Activated T-helper 1 cell treated with anti-CD3 and anti-CD28 coated beads, Interleukin-2, amount 50 U/mL, for 16 hours (primary cell): ENCODE measurements at places on chromosomes 3 and 15.

GRCh38 chr15:88744548-88745020 is 58.7 kb upstream of the ACAN start:
- no peak for DNase-seq

- DNase-seq, result no peak
Observed at GRCh38 chr3:187769771-187770170, 24.5 kb upstream of the BCL6 start.

DNA sequence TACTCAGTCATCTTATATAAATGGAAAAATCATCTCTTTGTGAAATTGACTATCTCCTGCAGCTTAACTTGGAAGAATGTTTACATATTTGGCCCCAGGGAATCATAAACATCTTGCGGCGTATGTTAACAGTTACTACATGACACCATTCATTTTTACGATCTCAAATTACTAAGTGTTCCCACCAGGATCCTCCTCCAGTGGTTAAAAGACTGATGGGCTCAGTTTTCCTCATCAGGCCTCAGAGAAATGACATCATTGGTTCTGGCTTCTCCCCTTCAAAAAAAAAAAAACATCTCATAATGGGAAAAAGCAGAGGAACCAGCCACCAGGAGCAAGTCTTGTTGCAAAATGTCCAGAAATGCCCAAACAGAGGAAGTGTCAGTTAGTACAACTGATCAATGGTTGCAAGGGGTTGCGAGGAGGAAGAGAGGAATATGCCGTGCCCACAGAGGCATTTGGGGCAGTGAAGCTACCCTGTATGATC is 70.5 kb upstream of the LIPC start:
- no peak for DNase-seq

GRCh38 chr15:20356444-20356910 is 185.1 kb downstream of the GOLGA6L6 start:
- peak; percentile 72 for DNase-seq

DNA sequence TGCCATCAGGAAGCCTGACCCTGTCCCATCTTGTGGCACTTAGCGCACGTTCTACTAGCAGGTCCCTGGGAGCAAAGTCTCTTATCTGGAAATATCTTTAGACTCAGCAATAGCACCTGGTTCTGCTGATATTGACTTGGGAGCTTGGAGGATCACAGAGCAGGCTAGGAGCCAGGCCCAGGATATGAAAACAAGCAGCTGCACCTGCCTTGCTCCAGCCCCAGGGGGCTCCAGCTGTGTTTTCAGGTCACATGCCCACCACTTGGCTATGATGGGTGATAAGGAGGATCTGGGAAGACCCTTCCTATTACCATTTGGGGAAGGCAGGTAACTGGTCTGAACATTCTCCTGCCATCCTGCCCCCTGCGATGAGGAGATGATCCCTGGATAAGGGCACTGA is 87.8 kb downstream of the C3orf70 start:
- DNase-seq, result no peak

DNA sequence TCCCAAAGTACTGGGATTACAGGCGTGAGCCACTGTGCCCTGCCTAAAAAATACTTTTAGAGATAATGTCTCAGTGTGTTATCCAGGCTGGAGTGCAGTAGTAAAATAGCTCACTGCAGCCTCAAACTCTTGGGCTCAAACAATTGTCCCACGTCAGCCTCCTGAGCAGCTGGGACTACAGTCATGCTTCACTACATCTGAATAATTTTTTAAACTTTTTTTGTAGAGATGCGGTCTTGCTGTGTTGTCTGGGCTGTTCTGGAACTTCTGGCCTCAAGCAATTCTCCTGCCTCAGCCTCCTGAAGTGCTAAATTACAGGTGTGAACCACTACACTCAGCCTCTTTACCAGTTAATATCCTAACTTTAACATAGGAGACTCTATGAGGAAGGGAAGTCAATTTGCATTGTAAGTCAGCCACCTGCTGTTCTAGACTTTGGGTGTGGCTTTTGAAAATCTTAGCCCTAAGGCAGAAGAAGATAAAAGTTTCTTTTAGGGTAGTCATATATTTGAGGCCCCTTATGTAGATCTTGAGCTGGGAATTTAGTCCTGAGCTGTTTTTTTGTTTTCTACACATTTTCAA is 78.2 kb upstream of the RASGRP1 start:
- no peak for DNase-seq

DNA sequence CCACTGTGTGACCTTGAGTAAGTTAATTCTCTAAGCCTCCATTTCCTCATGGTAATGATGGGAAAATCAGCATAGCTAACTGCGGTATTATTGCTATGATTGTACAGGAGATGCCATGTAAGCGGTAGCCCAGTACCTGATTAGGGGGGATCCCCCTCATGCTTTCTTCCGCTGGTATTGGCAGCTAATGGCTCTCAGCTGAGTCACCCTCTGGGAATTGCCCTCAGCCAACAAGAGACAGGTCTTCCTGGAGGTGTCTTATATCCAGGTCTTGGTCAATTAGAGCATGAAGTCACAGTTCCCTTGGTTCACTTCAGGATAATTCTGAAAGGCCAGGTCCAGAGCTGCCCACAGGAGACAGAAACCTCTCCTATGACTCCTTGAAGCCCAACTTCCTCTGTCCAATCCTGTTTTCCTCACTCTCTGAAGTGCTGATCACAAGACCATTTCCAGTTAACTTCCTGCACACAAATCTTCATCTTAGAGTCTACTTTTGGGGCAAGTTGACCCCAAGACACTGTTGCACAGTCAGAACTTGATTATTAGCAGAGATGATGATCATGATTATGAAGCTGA is 724.7 kb upstream of the ZNF385D start:
- no peak for DNase-seq

- DNase-seq, result no peak
Observed at GRCh38 chr3:126156468-126156867, 23.9 kb downstream of the ALDH1L1 start.

- DNase-seq, result no peak
Observed at GRCh38 chr3:143314251-143315093, 194.9 kb downstream of the CHST2 start.

DNA sequence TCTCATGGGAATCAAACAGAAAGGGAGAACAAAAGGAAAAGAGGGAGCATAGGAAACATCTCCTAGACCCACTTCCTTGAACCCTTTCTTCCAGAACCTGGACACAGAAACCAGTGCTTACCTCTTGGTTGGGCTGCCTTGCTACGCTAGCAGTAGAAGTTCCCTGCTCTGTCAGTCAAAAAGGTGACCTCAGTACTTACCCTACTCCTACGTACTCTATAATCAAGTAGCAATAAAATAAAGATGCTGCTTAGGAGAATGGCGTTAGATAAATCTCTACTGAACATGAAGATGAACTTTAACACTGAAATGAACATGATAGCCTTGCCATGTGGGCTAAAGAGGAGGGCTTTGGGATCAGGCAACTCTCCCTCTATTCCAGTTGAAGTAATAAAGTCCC is 7.4 kb downstream of the VEPH1 start:
- no peak for DNase-seq

- no peak for DNase-seq
Observed at GRCh38 chr15:60376677-60377095, 21.1 kb downstream of the ANXA2 start.

DNA sequence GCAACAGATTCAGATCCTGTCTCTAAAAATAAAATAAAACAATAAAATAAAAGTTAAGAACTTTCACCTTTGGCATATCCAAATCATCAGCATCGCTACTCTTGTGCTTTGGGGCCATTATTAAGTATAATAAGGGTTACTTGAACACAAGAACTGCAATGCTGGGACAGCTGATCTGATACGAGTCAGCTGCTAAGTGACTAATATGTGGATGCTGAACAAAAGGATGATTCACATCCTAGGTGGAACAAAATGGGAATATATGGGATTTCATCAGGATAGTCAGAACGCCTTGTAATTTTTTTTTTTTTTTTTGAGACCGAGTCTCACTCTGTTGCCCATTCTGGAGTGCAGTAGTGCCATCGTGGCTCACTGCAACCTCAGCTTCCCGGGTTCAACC is 29.7 kb downstream of the BUB1B start:
- DNase-seq, result no peak

GRCh38 chr15:94917068-94917467 is 685.7 kb downstream of the MCTP2 start:
- no peak for DNase-seq

GRCh38 chr3:158350971-158351370 is 220.0 kb upstream of the MLF1 start:
- no peak for DNase-seq

DNA sequence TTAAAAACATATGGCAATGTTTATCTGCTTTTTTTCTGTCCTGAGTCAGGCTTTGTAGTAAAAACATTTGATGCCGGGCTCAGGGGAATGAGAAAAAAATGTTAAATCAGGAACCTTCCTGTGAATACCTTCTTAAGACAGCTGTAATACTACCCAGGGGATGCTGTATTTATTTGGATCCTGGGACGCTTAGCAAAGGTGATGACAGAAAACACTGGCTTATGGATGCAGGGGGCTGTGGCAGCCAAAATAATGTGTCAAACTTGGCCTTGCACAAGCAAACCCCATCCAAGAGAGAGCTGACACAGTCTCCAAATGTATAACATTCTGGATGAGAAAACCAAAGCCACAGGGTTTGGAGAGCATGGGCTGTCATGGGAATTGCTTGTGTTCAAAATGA is 438.2 kb upstream of the PROK2 start:
- no peak for DNase-seq

DNA sequence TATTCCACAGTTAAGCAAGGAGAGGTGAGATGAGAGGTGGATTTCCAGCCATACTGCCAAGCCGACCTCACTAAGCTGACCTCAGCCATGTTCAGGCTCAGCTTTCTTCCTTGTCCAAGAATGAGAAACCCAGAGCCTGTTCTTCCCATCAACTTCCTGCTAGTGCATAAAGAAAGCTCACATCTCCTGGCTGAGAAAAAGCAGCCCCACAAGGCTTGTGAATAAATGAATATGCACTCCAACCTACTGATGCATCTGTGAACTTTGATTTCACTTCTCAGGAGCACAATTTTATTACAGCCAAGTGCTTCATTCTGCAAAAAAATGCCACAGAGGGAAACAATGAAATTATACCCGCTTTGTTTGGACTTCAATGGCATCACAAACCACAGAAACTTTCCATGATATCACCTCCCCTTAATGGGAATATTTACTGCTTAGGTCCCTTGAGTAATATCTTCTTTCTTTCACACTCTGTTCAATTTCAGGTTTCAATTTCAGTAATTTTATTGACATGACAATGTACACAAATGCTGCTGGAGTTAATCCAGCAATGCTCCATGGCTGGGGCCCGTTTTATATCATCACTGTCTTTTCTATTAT is 437.0 kb upstream of the PPP2R3A start:
- no peak for DNase-seq

DNA sequence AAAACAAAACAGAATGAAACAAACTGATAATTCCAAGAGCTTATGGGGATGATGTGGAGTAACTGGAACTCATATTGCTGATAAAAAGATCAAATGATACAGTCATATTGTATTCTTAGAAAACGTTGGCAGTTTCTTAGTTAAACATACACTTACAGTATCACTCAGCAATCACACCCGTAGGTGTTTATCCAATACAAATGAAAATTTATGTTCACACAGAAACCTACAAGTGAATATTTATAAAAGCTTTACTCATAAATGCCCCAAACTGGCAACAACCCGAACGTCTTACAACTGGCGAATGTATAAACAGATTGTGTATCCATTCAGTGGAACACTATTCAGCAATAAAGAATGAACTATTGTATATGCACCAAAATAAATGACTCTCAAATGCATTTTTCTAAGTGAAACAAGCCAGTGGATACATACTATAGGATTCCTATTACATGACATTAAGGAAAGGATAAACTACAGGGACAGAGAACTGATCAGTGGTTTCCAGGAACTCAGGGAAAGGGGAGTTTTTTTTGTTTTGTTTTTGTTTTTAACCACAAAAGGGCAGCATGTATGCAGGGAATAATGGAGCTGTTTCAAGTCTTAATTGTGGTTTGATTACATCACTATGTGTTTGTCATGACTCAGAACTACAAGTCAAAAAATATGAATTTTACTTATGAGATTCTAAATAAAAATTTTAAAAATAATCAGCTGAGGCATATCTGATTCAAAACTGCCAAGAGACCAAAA is 71.8 kb upstream of the NDUFB4 start:
- DNase-seq, result no peak

DNA sequence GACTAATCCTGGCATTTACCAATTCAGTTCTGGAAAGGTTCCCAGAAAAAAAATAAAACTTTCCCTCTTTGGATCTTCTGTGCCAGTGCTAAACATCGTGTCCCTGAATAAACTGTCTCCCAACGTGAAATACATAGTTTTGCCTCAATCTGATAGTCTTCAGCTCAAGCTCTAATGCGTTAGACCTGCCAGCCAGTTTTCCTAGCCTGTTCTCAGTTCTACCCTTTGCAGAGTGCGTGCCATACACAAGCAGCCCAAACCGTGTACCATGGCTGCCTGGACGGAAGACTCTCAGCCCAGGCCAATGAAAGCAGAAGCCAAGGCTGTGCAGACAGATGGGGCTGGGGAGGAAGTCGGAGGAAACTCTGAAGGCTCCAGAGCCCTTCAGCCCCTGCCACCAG is 11.4 kb upstream of the OCA2 start:
- no peak for DNase-seq

DNA sequence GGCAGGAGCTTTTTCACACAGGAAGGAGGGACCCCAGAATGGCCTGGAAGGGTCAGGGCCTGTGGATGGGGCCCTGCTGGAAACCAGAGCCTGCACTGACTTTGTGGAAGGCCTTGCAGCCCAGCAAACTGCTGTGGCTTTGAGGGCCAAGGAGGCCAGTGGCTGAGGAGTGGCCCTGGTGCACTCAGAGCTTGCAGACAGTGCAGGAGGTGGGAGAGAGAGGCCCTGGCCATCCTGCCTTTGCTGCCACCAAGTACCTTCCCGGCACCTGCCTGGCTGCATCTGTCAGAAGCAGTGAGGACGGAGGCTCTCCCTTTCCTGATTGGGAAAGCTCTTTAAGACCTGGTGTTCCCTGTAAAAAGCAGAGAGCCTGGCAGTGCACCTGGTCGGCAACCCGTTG is 6.4 kb downstream of the PSTPIP1 start:
- DNase-seq, result no peak

DNA sequence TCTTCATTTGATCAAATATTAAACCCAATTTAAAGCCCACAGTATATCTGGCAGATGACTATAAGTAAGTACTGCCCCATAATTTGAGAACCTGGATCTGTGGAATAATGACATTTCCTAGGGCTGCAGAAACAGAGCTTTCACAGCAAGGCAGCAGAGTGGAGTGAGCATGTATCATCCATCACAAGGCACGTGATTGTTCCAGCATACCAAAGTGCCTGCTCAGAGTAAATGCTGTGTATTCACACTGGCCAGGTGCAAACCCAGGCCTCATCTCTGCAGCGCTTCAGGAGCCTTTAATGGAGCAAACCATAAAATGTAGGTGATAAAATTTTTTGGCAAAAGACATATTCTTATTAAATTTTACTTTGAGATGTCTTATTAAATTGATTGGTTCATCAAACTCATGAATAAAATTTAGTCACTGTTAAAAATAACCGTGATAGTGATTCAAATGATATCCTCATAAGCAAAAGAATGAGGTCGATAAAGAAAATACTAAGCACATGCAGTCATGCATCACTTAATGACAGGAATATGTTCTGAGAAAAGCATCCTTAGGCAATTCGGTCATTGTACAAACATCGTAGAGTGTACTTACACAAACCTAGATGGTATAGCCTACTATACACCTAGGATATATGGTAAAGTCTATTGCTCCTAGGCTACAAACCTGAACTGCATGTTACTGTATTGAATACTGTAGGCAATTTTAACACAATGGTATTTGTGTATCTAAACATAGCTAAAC is 99.3 kb upstream of the SLC24A5 start:
- no peak for DNase-seq

GRCh38 chr3:192888190-192888589 is 29.5 kb downstream of the MB21D2 start:
- no peak for DNase-seq
